Spinal cord (tissue), 10 donors: ENCODE measurements at places on chromosomes 13 and 19. TPM values are rescaled to one million over a fixed set of nuclear protein-coding genes. Genes with fewer than 3 reads are reported as not detected.

Gene PSG7
- total RNA-seq: not detected

Gene ZNF235
- total RNA-seq: 14.9 TPM

Gene ZIC5
- total RNA-seq: 5.9 TPM

Gene SPACA4
- not detected for total RNA-seq
